Uterus (tissue), 4 donors: ENCODE measurements at places on chromosomes 7 and 10. TPM values are rescaled to one million over a fixed set of nuclear protein-coding genes. Genes with fewer than 3 reads are reported as not detected.

- H3K4me1 ChIP-seq, result peaks cover 8% of the 10 kb centered on the region
- no peaks in the 10 kb centered on the region for H3K36me3 ChIP-seq
- peak overlapping the region; percentile 56 for H3K4me3 ChIP-seq
- no peaks in the 10 kb centered on the region for H3K27me3 ChIP-seq
- DNase-seq, result no peak
These were observed 826 bp downstream of the PODXL start for GRCh38 chr7:131555552-131556052.

DNA sequence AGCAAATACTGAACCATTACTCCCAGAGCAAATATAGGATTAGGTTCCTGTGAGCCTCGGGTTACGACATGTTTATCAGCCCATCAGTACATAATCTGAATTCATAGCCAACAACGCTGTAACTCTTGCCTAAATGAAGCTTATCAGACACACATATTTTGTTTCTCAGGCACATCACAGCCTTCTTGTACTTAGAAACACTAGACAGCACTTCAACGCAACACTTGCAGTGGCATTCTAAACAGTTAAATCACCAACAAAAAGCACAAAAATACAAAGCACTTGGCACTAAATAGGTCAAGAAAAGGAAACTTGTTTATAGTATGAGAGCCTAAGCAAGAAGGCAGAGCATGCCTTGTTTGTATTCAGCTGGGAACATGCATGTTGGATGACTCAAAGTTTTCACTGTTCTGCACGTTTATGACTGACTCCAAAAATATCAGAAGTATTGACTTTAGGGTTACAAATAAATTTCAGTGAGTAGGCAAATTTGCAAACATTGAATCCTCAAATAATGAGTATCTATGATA lies 75.0 kb downstream of the VPS50 start:
- no peak overlapping the region for H3K27ac ChIP-seq
- no peaks in the 10 kb centered on the region for H3K36me3 ChIP-seq
- H3K27me3 ChIP-seq, result no peaks in the 10 kb centered on the region
- no peaks in the 10 kb centered on the region for H3K4me1 ChIP-seq

The CALN1 gene
- total RNA-seq, result not detected

GRCh38 chr10:17838080-17838648 lies 29.0 kb downstream of the MRC1 start:
- DNase-seq, result no peak
- H3K27ac ChIP-seq, result no peak overlapping the region
- no peaks in the 10 kb centered on the region for H3K36me3 ChIP-seq
- no peak overlapping the region for H3K4me3 ChIP-seq

The INTS15 gene
- total RNA-seq, result 7.6 TPM

DNA sequence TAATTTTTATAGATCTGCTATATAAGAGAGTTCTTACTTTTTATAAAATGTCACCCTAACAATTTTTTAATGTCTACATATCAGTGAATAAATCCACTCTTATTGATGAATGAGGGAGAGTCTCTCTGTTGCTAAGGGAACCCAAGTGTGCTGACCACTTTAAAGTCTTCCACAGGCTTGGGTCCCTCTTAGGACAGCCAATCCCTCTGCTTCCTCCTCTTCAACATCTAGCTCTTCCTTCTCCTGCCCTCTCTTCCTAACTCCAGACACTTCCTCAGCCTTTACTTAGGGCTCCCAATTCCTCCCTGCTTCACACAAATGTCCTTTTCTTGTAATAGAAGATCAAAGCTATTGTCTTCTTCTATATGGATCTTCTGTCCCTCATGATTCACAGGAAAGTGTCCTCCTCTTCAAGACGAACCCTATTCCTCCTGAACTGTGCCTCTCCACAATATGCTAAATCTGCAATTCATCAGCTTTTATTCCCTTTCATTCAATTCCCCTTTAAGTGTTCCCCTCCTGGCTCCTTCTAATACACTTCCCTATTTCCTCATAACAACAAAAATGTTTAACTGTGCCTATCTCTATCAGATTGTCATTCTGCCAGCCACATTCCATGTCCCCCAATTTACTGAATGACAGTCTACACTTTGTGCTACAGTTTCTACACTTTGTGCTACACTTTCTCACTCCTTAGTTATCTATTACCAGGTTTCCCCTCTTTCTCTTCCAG lies 37.7 kb downstream of the CDK6 start:
- no peaks in the 10 kb centered on the region for H3K27me3 ChIP-seq
- H3K36me3 ChIP-seq, result no peaks in the 10 kb centered on the region
- H3K27ac ChIP-seq, result no peak overlapping the region
- DNase-seq, result no peak
- H3K4me1 ChIP-seq, result no peaks in the 10 kb centered on the region

GRCh38 chr10:71256661-71257318 lies 44.4 kb downstream of the UNC5B start:
- no peak for DNase-seq
- no peak overlapping the region for H3K4me3 ChIP-seq
- no peak overlapping the region for H3K27ac ChIP-seq
- no peaks in the 10 kb centered on the region for H3K27me3 ChIP-seq

The ANXA8 gene
- total RNA-seq, result not detected

DNA sequence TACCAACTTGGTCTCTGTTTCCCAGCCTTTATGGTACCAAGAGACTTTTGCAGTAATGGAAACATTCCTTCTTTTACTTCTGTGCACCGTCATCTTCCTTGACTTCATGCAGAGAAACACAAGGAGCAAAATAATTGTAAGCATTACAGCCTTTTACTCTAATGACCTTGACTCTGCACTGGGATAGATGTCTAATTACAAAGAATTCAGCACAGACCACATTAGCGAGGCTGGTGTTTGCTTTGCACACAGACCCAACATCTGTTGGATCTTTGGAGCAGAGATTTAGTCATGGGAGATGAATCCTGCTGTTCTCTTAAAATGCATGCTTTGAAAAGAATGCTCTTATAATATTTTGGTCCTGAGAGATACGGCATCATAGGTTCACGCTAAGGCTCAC lies 261.6 kb downstream of the TWIST1 start:
- H3K36me3 ChIP-seq, result no peaks in the 10 kb centered on the region
- H3K4me1 ChIP-seq, result no peaks in the 10 kb centered on the region
- H3K27me3 ChIP-seq, result no peaks in the 10 kb centered on the region
- H3K27ac ChIP-seq, result no peak overlapping the region

- no peak overlapping the region for H3K4me3 ChIP-seq
- no peaks in the 10 kb centered on the region for H3K4me1 ChIP-seq
- no peaks in the 10 kb centered on the region for H3K27me3 ChIP-seq
- no peak for DNase-seq
- H3K27ac ChIP-seq, result no peak overlapping the region
These were observed 52.7 kb downstream of the HTR5A start for GRCh38 chr7:155122831-155123230.

GRCh38 chr7:1083729-1084657 lies 3.9 kb upstream of the GPER1 start:
- no peak overlapping the region for H3K27ac ChIP-seq
- H3K27me3 ChIP-seq, result no peaks in the 10 kb centered on the region
- no peaks in the 10 kb centered on the region for H3K36me3 ChIP-seq
- DNase-seq, result no peak

GRCh38 chr10:51707821-51708424 lies 8.5 kb upstream of the CSTF2T start:
- H3K27me3 ChIP-seq, result no peaks in the 10 kb centered on the region
- H3K4me1 ChIP-seq, result no peaks in the 10 kb centered on the region
- H3K27ac ChIP-seq, result peak overlapping the region; percentile 66
- no peak for DNase-seq
- no peaks in the 10 kb centered on the region for H3K36me3 ChIP-seq

DNA sequence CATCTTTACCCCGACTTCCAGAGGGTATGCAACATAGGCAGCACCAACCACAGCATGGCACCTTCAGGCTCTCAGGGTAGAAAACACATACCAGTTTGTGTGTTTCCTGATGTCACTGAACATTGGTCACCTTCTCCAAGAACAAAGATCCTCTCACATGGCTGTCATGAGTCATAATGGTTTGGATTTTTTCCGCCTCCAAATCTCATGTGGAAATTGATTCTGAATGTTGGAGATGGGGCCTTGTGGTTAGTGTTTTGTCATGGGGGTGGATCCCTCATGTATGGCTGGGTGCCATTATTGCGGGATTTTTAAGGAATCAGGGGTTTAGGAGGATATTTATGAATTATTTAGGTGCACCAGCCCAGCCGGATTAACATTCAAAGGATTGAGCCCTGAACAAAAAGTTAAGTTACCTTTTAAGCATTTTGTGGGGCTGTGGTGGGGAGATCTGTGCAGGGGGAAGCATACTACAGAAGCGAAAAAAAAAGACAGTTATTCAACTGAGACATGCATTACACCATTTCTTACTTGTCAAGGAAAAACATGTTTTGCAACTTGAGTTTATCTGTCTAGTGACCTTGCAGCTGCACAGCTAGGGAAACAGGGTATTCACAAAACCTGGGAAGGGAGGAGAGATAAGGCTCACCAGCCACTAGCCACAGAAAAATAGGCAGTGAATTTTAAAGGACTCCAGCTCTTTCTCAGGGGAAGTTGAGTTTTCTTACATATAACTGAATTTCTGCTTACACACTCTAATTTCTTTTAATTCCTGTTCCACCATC lies 774.1 kb upstream of the AUTS2 start:
- H3K27me3 ChIP-seq, result no peaks in the 10 kb centered on the region
- H3K27ac ChIP-seq, result no peak overlapping the region
- no peaks in the 10 kb centered on the region for H3K36me3 ChIP-seq

The TMEM176B gene
- total RNA-seq, result 31.2 TPM

DNA sequence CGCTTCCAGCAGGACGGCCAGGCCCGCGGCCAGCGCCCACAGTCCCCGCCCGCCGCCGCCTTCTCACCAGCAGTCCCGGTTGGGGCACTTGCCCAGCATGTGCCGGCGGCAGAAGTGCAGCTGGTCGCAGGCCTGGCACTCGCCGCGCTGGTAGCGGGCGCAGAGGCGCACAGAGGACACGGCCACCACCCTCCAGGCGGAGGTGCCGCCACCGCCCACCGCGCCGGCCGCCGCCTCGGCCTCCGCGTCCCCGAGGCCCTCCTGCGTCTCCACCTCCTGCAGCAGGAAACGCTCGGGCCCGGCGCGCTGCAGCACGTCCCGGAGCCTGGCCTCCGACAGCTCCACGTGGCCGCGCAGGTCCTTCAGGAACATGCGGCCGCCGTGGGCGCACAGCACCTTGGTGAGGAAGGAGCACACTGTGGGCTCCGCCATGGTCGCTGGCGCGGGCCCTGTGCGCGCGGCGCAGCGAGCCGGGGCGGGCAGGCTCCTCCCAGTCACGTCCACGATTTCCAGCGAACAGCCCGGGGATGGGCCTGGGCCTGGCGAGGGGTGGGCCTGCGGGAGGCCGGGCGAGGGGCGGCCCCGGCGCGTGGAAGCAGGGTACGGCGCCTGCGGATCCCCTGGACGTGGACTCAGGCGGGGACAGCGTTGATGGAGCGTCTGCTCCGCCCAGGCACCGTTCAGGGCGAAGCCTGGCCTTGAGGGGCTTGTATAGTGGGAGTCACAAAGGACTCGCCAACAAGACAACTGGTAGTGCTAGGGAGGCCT lies at the start of gene ZC3HAV1L:
TSS of gene ZC3HAV1L (minus strand) at position 457 of the 768 bp plus-strand sequence. CDS start at position 432, 25 bp downstream.
- no peaks in the 10 kb centered on the region for H3K27me3 ChIP-seq
- H3K36me3 ChIP-seq, result no peaks in the 10 kb centered on the region
- peak; percentile 53 for DNase-seq
- peak within 1 kb of the TSS; percentile 84 for H3K27ac ChIP-seq
- H3K4me1 ChIP-seq, result no peaks in the 10 kb centered on the region
